Activated T-cell treated with anti-CD3 and anti-CD28 coated beads, Interleukin-2, amount 50 U/mL, for 4 hours (primary cell): ENCODE measurements at places on chromosomes 3 and 15. TPM values are rescaled to one million over a fixed set of nuclear protein-coding genes. Genes with fewer than 3 reads are reported as not detected.

Gene GATA2
- total RNA-seq, result 2.3 TPM

Gene PRR23B
- not detected for total RNA-seq

DNA sequence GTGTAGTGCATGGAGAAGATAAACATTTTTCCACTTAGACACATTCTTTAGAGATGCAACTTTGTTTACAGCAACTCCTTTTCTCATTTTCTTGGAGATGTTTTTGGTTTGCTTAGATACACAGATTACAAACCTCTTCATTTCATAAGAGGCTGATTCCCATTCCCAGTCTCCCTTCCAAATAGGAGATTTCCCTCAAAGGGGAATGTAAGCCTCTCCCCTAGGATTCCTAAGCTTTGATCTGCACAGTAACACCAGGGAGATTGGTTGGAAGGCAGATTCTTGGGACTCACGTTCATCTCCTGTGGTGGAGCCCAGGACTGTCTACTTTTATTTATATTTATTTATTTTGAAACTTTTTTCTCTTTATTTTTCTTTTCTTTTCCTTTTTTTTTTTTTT, 63.2 kb downstream of the MCTP2 start:
- DNase-seq, result no peak

- no peak for DNase-seq
Measured at GRCh38 chr3:53739966-53740365, 106.3 kb downstream of the CHDH start.

GRCh38 chr3:58952128-58952917, 97.5 kb downstream of the CFAP20DC start:
- DNase-seq, result no peak

DNA sequence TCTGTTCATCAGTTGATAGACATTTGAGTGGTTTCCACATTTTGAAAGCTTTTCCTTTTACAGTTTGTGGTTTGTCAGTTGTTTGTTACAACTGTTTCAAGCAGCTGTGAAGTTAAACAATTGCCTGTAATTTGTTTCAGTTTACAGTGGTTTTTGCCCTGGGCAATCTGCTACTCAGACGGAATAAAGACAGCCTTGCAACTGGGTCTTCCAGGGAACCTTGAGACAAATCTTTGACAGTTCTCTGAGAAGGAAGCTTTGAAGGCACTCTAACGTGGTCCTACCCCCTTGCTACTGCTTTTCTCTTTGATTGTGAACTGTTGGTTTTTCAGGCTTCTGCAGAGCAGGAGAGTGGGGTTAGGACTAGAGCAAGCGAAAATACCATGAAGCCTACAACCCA, 28.0 kb downstream of the LRRC28 start:
- DNase-seq, result no peak
